ENCODE measurements at places on chromosomes 3 and 15.

GRCh38 chr15:65211482-65211982, 259 bp upstream of the CILP start:
- DNase-seq, result peak; percentile 55

DNA sequence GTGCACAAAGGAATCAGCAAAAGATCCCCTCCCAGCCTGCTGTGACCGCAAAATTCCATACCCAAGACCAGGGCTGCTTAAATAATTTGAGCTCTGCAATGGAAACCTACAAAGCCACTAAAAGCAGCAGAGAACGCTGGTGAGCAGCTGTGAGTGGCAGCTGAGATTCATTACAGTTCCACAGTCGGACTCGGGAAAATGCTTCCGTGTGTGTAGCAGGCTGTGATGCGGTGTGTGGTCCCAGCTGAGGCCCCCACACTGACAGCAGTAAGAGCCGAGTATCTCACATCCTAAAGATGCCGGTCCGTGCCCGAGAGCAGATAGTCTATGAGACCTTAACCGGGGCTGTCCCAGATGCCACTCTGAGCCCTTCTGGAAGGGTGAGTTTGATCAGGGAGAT, 37.4 kb downstream of the TM2D3 start:
- DNase-seq, result no peak

GRCh38 chr15:59685737-59686297, 3.3 kb downstream of the BNIP2 start:
- DNase-seq, result no peak

DNA sequence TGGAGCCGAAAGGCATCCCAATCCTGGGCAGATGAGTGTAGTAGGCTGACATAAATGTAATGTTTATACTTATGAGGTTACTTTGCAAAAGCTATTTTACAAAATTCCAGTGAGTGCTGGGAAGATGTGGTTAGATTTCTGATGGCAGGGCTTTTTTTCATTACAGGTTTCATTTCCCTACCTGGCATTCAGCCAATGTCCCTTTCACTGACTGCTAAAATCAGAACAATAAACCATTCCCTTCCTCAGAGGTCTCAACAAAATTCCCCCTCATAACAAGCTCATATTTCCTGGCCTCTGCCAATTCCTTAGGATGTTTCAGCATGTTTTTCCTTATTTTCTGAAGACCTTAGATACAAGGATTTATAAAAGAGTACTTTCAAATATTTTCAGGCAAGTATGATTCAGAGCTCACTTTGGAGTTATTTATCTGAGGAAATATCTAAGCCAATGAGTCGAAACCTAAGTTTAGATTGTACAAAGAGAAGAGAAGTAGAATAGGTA, 40.9 kb upstream of the CCDC80 start:
- no peak for DNase-seq

DNA sequence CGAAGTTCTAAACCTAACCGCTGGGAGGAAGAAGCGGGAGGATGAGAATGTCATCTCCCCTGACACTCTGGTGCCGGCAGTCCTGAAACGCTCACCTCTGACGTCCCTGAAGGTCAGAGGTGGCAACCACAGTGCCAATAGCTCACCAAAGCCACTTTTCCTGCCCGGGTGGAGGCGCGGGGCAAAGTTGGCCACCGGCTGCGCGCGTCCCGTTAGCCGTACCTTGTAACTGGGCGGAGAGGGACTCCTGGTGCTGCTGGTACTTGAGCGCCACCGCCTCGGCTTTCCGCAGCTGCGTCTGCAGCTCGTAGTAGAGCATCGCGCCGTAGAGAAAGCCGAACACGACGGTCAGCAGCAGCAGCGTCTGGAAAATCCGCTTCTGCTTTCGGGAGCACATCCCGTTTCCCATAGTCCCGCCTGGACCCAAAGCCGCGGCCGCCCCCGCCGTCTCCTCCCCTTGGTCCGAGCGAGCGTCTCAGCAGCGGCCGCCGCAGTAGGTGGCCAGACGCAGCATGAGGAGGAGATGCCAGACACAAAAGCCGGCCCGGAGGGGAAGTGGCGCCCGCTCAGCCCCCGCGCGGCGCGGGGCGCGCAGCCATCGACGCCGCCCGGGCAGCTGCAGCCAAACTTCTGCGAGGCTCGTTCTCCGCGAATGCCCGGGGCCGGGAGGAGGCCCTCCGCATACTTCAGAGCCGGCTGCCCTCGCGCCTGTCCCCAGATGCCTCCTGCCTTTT, 680 bp downstream of the GOLIM4 start:
- peak; percentile 71 for DNase-seq

GRCh38 chr15:101394056-101394630, 95.4 kb downstream of the PCSK6 start:
- DNase-seq, result no peak

GRCh38 chr3:99471353-99472323, 166.8 kb upstream of the COL8A1 start:
- no peak for DNase-seq

- peak; percentile 73 for DNase-seq
These were observed 38.2 kb downstream of the SNX4 start for GRCh38 chr3:125481786-125482185.
